ENCODE measurements at places on chromosomes 13 and 19.

GRCh38 chr13:33945477-33945876 lies 127.5 kb downstream of the RFC3 start:
- no peak for DNase-seq

DNA sequence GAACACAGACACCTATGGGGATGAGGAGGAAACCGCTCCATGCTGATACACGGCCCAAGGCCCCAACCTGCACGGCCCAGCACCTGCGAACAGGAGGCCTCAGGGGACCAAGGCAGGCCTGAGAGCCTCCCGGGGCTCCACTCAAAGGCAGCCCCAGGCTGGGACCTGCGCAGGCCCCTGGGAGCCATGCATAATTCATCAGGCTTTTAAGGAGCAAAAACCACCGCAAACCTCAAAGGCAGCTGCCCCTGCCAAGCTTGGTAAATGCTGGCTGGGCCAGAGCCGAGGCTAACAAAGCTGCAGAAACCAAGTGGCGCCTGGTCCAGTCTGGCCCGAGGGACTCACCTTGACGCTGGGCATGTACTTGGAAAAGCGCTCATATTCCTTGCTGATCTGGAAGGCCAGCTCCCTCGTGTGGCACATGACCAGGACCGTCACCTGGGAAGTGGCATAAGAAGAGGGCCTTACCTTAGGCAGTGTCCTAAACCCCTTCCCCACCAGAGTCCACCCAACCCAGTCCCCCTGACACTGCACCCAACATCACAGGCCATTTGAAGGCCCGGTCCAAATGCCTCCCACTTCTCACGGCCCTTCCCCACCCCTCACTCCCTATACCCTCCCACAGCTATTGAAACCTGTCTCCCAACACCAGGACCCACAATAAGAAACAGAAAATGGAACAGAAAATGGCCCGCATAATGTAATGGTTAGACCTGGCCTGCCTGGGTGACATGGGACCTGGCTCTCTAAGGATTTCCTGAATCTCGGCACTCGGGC lies 7.8 kb downstream of the DDX39A start:
- DNase-seq: no peak

DNA sequence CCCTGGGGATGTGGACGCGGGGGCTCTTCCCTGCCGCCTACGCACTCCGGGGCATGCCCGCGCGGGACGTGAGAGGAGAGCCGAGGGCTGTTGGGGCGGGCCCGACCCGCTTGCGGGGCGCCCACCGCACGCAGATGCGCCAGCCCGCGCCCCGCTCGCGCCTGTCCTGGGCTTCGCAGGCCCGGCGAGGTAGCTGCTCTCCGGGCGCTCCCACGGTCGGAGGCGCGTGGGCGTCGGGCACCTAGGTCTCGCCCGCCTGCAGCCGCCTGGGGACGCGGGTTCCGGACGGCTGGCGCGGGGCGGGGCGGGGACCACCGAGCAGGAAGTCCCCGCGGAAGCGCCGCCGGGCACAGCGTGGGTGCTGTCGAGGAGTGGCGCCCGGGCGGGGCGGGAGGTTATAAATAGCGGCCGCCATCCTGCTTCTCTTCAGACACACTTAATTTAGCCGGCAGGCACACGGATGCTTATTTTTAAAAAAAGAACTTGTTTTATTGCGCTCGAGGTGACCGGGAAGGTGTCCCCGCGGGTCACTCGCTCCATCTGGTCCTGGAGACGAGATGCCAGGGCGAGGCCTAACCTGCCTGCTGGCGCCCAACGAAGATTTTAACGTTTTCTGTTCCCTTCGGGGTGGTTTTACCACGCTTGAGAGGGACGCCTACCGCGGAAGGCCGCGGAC lies 561 bp upstream of the GJA3 start:
- DNase-seq: peak; percentile 44

DNA sequence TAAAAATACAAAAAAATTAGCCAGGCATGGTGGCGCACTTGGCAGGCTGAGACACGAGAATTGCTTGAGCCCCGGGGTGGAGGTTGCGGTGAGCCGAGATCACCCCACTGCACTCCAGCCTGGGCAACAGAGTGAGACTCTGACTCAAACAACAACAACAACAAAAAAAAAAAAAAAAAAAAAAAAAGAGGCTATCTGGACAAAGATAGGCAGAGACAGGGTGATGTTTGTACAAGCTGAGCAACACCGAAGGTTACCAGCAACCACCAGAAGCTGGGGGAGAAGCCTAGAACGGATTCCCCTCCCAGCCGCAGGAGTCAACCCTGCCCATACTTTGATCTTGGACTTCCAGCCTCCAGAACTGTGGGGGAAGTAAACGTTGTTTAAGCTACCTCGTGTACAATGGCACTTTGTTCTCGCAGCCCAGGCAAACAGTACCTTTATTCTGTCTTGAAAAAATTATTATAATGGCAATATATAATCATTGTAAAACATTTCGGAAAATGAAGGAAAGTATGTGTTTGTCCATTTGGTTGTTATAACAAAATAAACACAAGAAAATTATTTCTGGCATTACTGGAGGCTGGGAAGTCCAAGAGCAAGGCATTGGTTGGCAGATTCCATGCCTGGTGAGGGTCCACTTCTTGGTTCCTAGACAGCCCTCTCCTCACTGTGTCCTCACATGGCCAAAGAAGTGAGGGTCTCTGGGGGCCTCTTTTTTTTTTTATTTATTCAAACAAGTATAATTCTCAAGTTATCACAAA lies 39.8 kb upstream of the LATS2 start:
- no peak for DNase-seq

DNA sequence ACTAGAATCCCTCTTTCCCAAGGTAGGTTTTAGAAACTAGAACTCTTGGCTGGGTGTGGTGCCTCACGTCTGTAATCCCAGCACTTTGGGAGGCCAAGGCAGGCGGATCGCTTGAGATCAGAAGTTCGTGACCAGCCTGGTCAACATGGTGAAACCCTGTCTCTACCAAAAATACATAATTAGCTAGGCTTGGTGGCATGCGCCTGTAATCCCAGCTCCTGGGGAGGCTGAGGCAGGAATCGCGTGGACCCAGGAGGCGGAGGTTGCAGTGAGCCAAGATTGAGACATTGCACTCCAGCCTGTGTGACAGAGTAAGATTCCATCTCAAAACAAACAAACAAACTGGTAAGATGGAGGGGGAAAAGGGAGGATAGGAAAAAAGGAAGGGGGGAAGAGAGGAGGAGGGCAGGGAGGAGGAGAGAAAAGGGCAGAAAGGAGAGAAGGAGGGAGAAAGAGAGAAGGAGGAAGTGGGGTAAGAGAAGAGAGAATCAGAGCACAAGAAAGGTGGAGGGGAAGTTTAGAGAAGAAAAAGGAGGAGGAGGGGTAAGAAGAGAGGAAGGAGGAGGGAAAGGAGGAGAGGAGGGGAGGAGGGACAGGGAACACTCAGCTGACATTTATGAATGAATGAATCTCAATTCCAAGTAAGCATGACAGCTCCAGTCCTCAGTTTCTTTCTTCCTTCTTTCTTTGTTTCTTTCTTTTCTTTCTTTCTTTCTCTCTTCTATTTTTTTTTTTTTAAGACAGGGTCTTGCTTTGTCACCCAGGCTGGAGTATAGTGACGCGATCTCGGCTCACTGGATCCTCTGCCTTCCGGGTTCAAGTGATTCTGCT lies 2.6 kb upstream of the SLC27A1 start:
- DNase-seq: no peak

GRCh38 chr19:2532252-2533071 lies 56.5 kb downstream of the GADD45B start:
- no peak for DNase-seq

DNA sequence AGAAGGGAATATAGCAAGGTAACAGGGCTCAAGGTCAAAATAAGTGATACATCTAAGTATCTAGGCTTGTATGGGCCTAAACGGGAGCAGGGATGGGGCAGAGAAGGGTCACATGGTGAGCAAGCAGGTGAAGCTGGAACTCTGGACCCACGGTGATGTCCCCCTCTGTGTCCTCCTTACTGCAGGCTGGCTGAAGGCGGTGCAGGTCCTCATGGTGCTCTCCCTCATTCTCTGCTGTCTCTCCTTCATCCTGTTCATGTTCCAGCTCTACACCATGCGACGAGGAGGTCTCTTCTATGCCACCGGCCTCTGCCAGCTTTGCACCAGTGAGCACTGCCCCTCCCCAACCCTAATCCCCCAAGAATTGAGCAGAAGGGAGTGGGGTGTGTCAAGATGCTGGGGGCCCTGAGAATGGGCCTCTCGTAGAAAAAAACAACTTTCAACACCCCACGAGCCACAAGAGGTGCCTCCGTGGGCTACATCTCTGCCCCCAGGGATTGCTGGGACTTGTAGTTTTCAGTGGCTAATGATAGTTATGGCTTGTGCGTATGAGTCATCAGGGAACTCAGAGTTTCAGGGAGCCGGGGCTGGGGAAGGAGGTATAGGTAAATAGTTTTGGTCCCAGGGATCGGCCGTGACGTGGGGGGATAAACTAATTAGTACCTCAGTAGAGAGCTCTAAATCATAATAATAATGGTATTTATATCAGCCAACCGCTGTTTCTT lies 4.0 kb downstream of the EMP3 start:
- peak; percentile 68 for DNase-seq

- no peak for DNase-seq
Measured at GRCh38 chr13:45142440-45143345, 22.4 kb downstream of the GTF2F2 start.

- no peak for DNase-seq
Measured at GRCh38 chr19:32750441-32751055, 31.0 kb downstream of the TDRD12 start.

- DNase-seq: no peak
Measured at GRCh38 chr13:97235549-97236231, 13.6 kb downstream of the MBNL2 start.

GRCh38 chr13:51258612-51259548 lies 36.7 kb downstream of the FAM124A start:
- DNase-seq: peak; percentile 50

- DNase-seq: no peak
Measured at GRCh38 chr19:46324277-46324676, 22.6 kb upstream of the PPP5C start.

DNA sequence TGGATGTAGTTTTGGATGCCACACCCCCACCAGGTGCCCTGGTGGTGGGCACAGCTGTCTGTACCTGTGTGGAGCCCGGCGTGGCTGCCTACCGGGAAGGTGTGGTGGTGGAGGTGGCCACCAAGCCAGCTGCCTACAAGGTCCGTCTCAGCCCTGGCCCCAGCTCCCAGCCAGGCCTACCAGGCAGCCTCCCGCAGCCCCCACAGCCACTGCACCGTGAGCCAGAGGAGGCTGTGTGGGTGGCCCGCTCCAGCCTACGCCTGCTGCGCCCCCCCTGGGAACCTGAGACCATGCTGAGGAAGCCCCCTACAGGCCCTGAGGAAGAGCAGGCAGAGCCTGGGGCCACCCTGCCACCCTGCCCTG lies 3.5 kb downstream of the CIC start:
- DNase-seq: no peak

GRCh38 chr13:26623125-26623524 lies 65.6 kb downstream of the WASF3 start:
- DNase-seq: no peak

GRCh38 chr19:35882114-35882832 lies 13.9 kb downstream of the APLP1 start:
- peak; percentile 66 for DNase-seq
